ENCODE measurements at places on chromosomes 5 and 9.
A peak's percentile ranks its signal among the peaks of the same experiment; 100 is the strongest.

DNA sequence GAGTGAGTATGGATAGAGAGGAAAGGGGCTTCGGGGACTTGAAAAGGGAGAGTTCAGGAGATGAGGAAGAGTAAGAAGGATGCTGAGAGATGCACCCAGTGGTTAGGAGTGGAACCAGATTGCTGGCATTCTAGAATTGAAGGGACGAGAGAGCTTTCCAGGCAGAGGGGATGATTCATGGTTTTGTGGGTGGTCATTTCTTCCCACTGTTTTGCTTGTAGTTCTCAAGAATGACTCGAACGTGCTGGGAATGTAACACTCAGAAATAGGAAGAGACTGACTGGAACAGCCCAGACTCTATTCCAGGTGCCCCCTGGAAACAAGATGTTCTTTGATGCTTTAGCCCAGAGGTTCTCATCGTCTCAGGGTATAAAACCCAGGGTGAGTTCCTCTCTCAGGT is 294.2 kb downstream of the ICE1 start:
- no peak for DNase-seq

GRCh38 chr5:6760686-6761085 is 47.5 kb downstream of the TENT4A start:
- peak; percentile 30 for DNase-seq

DNA sequence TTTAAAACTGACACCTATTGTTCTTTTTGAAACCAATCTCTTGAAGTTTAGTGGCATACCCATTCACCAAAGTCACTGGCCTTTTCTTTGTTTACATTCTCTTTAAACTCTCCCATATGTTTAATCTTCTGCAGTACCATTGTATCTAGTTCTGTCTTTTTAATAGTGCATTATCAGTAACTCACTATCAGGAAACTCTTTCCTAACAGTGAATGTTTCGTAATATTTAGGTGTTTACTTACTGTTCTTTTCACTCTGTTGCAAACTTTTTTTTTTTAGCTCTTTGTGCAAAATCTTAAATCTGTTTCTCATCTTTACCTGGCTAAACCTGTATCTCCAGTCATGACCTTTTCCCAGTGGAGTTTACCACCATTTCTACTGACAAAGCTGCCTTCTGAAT is 17.2 kb downstream of the SMAD5 start:
- no peak for DNase-seq

DNA sequence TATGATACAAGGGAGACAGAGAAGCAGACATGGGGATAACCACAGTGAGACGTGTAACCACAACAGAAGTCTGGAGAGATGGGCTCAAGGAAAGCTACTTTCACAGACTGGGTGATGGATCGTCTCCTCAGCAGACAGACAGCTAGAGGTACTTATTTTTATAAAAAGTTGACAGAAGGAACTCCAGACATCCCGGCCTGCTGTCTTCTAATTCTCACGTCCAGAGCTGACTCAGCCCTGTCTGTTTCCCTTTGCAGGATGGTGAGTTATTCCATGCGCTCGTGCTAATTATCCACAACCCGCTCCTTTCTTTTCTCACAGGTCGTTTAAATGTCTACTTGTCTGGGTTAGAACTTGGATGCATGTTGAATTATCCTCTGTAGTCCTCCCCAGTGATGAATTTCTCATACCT is 304.5 kb downstream of the CWC27 start:
- no peak for DNase-seq

GRCh38 chr9:98730871-98731270 is 22.1 kb upstream of the GABBR2 start:
- no peak for DNase-seq
